Caki2 (cell line): ENCODE measurements at places on chromosomes 12 and 14. TPM values are rescaled to one million over a fixed set of nuclear protein-coding genes. Genes with fewer than 3 reads are reported as not detected.

IL22 gene
- total RNA-seq, result not detected in 2 replicates

DNA sequence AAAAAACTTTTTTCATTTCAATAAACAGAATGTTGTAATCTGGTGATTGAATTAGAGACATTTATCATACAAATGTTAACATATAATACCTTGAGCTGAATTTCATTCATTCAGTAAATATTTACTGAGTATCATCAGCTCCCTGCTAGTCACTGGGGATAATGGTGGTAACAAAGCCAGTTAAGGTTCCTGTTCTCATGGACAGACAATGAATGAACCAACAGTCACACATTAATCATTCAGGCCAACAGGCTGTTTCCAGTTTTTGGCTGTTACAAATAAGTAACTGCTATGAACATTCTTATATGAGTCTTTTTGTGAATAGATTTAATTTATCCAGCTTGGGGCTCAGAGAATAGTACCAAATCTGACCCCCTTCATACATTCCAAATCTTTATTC lies 13.5 kb downstream of the EXD2 start:
- no peak for DNase-seq

DNA sequence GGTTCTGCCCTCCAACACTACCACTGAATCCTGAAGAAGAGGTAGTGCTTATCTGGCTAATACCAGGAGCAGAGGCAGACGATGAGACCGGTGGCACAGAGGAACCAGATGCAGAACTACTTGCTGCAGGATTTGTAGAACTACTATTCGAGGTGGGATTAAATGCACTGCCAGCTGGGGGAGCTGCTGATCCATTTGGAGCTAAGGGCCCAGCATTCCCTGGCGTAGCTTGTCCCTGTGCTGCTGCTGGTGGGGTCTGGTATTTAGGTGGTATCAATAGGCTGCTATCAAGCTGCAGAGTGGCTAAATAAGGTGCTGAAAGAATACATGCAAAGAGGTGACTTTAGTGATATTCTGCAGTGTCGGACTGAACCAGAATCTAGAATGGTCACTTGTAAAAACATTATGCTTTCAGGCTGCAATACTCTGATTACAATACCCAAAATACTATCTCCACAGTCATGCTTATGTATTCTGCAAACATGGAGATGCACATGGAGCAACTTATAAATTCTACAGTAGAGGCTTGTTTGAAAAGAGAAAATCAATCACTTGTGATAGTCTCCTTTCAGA lies 294.2 kb downstream of the MED13L start:
- no peak for DNase-seq

- DNase-seq, result no peak
These were observed 125.4 kb downstream of the LLPH start for GRCh38 chr12:66004922-66005703.

ALX1 gene
- not detected in 2 replicates for total RNA-seq

- DNase-seq, result no peak
These were observed 48.3 kb upstream of the TMEM263 start for GRCh38 chr12:106907411-106907810.

DNA sequence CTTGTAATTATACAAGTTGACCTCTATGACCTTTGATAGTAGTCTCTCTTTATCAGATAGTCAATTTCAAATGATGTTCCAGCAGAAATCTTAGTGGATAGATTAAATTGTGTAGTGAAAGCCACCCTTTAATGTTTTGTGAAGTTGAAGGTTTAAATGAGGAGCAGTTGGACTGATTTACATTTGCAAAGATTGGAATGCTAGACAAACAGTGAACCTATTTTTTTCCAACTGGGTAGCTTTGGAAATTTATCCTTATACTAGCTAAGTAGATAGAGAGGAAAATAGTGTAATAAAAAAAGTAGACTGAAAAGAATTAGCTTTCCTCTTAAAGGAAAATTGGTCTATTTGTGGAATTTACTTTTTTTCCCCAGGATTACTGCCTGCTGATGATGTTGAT lies 53.7 kb downstream of the LMO3 start:
- no peak for DNase-seq

GRCh38 chr12:32558903-32559302 lies 120.2 kb upstream of the DNM1L start:
- DNase-seq, result no peak
